ENCODE measurements at places on chromosomes 11 and 22. TPM values are rescaled to one million over a fixed set of nuclear protein-coding genes. Genes with fewer than 3 reads are reported as not detected.

The PKDREJ gene
- total RNA-seq: not detected

The KRTAP5-1 gene
- not detected for total RNA-seq

The ZBTB44 gene
- total RNA-seq: 73.0 TPM

The FBXO3 gene
- total RNA-seq: 55.1 TPM

The SYCE3 gene
- total RNA-seq: not detected

The TEX12 gene
- not detected for total RNA-seq

The SYT7 gene
- not detected for total RNA-seq

The SLC22A8 gene
- total RNA-seq: not detected

The KRTAP5-2 gene
- total RNA-seq: not detected

All from CD4-positive, alpha-beta memory T cell (primary cell).